ENCODE measurements at places on chromosomes 7 and 10.

DNA sequence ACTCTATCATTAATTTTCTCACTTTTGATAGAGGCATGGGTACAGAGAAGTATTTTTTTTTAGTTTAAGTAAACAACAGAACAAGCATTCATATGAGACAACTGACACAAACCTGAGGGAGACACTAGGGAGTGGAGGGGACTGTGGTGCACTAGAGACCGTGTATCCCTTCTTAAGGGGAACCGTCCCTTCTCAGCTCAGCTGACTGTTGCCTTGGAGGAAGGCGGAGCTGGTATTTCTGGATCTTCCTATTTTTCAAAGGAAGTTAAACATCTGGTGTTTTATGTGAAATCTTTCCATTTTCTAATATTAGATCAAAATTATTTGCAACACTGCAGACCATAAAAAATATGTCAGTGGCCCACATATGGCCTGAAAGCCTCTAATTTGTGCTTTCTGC, 113.6 kb upstream of the MACROH2A2 start:
- DNase-seq: no peak

DNA sequence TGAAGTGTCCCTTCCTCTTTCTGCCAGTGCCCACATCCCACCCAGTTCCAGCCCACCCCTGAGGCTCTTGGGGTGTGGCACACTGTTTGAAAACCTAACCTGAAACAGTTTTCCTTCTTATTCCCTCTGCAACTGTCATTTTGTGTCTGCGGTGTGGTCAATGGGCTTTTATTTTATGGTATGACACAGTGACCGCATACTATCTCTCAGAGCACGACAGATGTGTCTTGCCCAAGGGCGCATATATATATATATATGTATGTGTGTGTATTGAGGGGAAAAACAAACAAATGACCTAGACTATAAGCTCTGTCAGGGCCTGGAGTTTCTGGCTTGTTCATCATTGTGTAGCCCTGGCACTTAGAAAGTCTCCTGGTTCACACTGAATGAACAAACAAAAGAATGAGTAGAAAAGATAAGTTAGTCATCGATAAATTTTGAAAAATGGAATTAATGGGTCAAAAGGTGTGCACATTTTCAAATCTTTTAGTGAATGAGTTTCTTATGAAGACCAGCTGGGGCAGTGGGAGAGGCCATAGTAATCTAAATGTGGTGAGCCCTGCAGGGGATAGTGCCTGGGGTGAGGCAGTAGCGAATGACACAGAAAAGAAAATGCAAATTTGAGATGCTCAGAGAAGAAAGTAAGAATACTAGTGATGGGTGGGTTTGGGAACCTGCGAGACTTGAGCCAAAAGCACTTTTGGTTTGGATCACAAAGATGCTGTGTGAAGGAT, 198.4 kb downstream of the SNX10 start:
- DNase-seq: no peak

DNA sequence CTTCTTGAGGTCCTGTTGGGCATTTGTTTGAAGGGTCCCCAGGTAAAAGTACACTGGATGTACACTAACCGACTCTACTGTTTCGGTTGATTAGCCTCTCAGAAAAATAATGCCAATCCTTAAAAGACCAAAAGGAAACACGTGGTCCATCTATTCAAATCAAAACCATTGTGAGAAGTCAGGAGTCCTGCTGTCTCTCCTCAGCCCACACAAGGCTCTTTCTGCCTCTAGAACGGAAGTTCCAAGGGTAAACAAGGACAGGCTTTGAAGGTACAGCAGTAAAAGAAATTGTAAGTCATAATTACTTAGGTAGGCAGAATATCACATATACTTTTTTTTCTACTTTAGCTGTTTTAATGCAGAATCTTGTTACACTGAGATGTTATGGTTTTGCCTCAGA, 71.7 kb upstream of the TPK1 start:
- DNase-seq: no peak

GRCh38 chr7:34133983-34134782, 228.8 kb downstream of the BMPER start:
- DNase-seq: peak; percentile 26

DNA sequence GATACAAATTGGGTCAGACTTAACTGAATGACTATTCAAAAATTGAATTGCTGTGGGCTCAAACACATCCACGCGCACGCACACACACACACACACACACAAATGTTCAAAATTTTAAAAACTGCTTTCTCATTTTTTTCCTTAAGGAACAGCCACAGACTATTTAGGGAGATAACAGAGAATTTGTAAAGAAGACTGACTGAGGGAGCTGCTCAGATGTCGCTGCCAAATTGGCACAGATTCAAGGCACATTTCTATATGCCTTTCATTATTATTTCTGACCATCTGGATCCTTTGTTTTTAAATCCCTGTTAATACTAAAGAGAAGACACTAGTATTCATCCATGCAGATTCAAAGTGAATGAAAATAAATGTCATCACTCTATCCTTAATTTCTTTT, 154.8 kb downstream of the DGKB start:
- DNase-seq: no peak

GRCh38 chr7:112400141-112400540, 50.1 kb upstream of the IFRD1 start:
- DNase-seq: no peak

DNA sequence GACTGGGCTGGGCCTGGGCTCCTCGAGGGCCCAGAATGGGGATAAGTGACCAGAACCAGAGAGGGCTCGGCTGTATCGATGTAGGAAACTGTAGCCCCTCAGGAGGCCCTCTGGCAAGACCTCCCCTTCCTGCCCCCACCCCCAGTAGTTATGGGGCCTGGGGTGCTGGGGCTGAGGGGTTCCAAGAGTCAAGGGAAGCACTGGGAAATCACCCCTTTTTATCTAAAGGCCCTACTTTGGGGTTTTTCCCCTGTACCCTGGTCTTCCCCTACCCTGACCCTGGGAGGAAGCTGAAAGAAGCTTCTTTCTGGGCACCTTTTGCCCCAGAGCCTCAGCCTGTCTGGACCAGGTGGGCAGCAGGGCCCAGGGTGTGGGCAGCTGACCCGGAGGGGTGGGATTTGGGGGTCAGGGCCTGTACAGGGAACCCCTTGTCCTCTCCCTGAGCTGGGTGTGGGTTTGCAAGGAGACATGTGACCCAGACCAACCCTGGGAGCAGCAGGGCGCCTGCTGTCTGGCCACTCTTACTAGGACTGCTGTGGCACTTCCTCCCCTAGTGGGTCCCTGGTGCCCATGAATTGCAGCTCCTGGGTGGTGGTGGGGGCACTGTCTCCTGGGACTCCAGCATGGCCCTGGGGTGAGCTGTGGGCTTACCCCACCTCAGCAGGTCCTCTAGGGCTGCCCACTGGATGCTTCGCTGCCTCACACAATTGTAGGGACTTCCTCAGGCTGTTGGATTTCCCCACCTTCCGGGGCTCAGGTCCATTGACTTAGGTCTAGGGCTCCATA, 1.5 kb downstream of the IRF5 start:
- peak; percentile 27 for DNase-seq

- no peak for DNase-seq
Observed at GRCh38 chr7:21029006-21029405, 242.3 kb upstream of the SP8 start.

- no peak for DNase-seq
Observed at GRCh38 chr10:104472505-104472904, 118.9 kb downstream of the CFAP58 start.

- DNase-seq: no peak
Observed at GRCh38 chr7:106626376-106627164, 34.4 kb downstream of the CCDC71L start.

DNA sequence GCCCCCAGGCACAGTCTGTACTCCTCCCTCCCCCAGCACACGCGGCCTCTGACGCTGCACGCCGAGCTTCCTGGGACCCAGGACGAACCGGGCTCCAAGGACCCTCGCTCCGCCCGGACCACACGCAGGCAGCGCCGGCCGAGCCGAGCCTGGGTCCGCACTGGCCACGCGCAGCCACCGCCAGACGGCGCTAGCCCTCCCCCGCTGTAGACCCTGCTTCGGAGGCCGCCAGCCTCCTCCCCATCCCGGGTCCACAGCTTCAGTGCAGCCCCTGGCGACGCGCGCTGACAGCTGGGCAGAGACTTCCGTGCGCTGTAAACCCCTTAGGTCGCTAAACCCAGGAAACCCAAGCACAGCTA, 936 bp upstream of the TCERG1L start:
- DNase-seq: no peak

GRCh38 chr7:158933468-158934139, 77.2 kb downstream of the DYNC2I1 start:
- no peak for DNase-seq

DNA sequence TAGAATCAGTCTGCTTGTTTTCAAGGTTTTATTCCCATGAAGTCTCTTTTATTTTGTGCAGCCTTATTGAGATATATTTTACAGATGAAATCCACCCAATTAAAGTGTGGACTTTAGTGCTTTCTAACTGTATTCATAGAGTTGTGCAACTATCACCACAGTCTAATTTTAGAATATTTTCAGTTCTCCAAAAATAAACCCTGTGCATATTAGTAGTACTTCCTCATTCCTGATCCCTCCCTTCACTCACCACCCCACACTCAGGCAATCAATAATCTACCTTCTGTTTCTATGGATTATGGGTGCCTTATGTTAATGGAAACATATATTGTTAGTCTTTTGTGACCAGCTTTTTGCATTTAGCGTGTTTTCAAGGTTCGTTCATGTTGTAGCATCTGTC, 185.7 kb upstream of the TMEM72 start:
- no peak for DNase-seq

DNA sequence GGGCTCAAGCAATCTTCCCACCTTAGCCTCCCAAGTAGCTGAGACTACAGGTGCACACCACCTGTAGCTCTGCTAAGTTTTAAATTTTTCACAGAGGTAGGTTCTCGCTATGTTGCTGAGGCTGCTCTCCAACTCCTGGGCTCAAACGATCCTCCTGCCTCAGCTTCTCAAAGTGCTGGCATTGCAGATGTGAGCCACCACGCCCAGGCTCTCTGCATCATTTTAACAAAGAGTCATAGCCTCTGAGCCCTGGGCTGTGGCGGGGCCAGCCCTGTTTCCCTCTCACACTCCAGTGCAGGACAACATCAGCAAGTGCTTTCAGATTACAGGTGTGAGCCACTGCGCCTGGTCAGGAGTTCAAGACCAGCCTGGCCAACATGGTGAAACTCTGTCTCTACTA, 102.5 kb downstream of the COL26A1 start:
- DNase-seq: no peak

DNA sequence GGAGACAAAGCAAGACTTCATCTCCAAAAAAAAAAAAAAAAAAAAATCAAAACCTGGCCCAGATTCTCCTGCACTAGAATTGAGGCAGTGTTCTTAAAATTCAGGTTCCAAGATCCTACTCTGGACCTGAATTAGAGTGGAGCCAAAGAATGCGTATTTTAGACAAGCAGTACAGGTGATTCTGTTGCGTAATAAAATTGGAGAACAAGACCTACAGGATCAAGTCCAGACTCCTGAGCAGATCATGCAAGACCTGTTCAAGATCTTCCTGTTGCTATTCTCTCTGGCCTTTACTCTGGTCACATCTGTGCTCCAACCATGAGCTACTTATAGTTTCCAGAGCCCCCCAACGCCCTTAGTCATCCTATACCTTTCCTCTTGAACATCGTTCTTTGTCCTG, 51.5 kb upstream of the RSBN1L start:
- DNase-seq: no peak

DNA sequence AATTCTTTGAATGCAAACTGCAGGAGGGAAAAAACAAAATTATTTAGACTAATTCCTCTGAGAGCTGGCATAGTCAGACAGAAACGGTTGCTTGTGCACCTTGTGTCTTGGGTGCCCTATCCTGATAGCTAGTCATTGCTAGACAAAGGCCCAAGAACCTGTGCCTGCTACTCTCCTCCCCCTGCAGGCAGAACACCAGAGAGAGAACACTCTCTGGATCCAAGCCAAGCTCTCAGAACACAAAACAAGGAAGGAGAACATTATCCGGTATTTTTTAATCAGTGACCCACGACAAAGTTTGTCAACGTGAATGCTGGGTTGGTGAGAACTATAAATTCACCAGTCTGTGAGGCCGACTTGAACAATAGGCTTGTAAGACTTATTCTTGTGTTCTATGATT, 18.8 kb upstream of the PPP1R9A start:
- no peak for DNase-seq

DNA sequence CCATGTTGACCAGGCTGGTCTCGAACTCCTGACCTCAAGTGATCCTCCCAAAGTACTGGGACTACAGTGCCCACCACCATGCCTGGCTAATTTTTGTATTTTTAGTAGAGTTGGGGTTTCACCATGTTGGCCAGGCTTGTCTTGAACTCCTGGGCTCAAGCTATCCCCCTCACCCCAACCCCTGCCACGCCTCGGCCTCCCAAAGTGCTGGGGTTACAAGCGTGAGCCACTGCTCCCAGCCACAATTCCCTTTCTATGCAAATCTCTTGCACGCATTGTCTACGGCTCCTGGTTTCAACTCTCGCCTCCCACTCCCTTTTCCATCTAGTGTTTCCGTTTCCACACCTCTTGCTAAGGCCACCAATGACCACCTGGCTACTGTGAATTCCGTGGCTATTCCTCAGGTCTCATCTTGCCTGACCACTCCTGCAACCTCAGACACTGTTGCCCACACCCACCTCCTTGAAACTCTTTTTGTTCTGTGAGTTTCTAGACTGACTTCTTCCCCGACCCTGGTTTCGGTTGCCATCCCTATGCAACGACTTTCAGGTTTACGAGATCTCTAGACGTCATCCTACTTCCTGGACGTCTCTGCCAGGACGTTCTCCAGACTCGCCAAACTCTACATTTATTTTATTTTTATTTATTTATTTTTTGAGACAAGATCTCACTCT, 3.4 kb downstream of the CLDN3 start:
- DNase-seq: no peak

DNA sequence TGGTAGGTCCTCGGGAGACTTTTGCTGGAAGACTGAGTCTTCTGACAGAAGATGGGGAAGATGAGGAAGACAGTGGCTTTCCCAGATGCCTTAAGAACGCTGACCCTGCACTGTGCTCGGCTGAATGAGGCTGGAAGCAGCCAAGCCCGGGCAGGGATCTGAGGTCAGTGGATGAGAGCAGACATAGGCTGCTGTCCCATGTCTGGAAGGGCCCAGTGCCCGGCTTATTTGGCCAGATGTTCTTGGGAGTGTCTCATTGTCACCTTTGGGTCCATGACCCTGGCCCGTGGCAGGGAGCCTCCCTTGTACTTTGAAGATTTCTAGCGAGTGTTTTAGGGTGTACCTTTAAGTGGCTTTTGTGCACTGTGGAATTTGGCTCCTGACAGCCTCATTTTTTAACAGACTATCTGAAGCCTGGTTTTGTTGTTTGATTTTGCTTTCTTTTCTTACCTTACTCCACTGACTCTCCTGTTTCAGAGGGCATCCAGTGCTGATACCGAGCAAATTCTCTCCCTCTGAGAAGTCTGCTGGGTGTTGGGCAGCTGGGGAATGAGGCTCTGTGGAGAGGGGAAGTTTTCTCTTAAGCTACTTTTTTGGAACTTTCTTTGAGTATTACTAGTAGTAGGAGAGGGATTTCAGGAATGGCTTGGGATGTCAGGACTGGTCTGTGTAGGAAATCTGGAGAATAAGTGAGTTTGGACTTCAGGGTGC, 61.4 kb downstream of the CREB5 start:
- no peak for DNase-seq

DNA sequence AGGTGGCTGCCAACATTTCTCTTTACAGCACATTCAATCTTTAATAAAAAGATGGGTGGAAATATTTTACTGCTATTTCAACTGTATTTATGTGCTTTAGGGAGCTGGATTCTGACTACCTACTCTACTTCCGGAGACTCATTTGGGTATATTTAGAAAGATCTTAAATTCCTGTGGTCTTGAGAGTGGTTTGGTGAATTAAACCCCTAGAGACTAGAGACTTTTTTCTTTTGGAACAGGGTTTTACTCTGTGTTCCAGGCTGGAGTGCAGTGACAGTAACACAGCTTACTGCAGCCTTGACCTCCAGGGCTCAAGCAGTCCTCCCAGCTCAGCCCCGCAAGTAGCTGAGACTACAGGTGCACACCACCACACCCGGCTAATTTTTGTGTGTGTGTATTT, 79.0 kb upstream of the HABP2 start:
- DNase-seq: no peak

Data from activated naive CD8-positive, alpha-beta T cell treated with anti-CD3 and anti-CD28 coated beads, Interleukin-2, amount 50 U/mL, for 24 hours (primary cell).